NCI-H1930 (cell line): ENCODE measurements at places on chromosomes 6 and 20.

GRCh38 chr20:41467690-41468089 lies 101.1 kb upstream of the EMILIN3 start:
- DNase-seq = no peak

- no peak for DNase-seq
Observed at GRCh38 chr6:3294921-3295871, 36.4 kb downstream of the PSMG4 start.

GRCh38 chr6:148983966-148984365 lies 237.1 kb downstream of the UST start:
- no peak for DNase-seq

DNA sequence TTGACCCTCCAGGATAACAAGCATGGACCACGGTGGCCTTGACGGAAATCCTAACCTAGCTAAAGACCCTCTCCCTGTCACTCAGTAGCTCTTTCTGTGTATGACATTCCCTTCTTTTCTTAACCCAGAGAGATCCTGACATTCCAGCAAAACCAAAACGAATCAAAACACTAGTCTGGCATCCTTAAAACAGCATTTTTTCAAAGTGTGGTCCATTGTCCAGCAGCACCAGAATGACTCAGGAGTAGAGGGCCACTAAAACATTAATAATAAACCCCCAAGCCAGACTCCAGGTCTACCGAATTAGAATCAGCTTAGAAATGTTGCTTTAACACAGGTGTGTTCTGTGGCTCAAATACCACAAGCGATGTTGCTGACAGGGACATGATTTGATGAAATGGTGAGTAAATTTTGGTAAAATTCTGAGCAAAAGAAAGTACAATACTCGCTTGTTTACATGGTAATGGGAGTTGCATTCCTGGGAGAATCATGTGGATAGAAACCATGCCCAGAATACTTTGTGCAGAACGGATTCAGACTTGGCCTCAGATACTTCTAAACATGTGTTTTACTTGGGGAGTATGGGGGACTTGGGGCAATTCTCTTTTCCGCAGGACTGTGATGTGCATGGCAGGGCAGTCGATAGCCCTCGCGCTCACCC lies 174.2 kb upstream of the KCNG1 start:
- DNase-seq = no peak

DNA sequence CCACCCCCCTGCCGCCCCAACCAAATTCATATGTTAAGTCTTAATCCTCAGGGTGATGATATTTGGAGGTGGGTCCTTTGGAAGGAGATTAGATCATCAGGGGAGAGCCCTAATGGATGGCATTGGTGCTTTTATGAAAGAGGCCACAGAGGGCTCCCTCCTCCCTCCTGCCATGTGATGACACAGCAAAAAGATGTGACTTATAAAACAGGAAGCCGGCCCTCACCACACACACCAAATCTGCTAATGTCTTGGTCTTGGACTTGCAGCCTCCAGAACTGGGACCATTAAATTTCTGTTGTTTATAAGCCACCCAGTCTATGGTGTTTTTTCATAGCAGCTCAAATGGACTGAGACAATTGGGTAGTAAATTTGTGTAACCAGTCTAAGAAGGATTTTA lies 176.3 kb downstream of the ADGRG6 start:
- DNase-seq = no peak

- DNase-seq = no peak
Observed at GRCh38 chr6:37897818-37898515, 78.4 kb downstream of the ZFAND3 start.

- peak; percentile 76 for DNase-seq
Observed at GRCh38 chr6:127515794-127516661, 3.1 kb downstream of the MTCL3 start.

DNA sequence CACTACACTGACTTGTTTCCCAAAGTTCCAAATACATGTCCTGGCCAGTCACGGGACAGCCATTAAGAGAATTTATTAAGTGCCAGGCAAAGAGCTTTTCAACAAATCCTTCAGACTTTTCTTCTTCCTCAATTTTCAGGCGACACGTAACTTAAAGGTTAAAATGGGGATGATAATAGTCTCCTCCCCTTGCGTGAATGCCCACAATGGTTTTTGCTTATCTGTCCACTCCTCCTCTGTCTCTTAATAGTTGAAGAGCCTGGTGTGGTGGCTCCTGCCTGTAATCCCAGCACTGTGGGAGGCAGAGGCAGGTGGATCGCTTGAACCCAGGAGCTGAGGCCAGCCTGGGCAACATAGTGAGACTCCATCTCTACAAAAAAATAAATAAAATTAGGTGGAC lies 11.4 kb upstream of the PARD6B start:
- no peak for DNase-seq
